ENCODE measurements at places on chromosomes 5 and 9.

DNA sequence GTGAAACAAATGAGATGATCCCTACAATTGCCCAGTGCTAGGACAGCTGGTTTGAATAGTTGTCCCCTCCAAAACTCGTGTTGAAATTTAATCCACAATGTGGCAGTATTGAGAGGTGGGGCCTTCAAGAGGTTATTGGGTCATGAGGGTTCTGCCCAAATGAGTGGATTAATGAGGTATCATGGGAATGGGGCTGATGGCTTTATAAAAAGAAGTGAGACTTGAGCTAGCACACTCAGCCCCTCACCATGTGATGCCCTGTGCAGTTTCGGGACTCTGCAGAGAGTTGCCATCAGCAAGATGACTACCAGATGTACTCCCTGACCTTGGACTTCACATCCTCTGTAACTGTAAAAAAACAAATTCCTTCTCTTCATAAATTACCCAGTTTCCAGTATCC is 33.1 kb downstream of the RANBP6 start:
- no peak for DNase-seq

- no peak for DNase-seq
These were observed 51.8 kb downstream of the MEGF9 start for GRCh38 chr9:120662513-120662912.

GRCh38 chr9:84173961-84174360 is 166.6 kb downstream of the SLC28A3 start:
- no peak for DNase-seq

DNA sequence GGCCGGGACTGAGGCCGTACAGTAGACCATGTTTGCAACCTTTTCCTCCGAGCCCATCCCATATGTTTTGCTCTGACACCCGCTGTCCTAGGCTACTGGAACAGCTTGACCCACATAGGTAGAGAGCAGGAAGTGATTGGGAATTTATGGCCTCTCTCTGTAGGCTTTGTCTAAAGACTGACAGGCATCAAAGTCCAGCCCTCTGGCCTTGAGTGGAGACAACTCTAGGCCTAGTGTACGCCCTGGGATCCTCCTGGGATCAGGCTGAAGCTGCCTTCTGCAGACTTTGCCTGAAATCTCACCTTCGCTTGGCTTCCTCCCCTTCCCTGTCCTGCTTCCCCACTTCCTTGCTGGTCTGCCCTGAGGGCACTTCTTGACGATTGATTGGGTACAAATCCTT is 13.6 kb upstream of the AKNA start:
- DNase-seq: no peak

GRCh38 chr9:110971234-110971633 is 67.0 kb downstream of the LPAR1 start:
- no peak for DNase-seq

GRCh38 chr5:115684513-115685037 is 58.7 kb upstream of the TMED7 start:
- no peak for DNase-seq

GRCh38 chr9:98790134-98790841 is 6.1 kb downstream of the ANKS6 start:
- no peak for DNase-seq

DNA sequence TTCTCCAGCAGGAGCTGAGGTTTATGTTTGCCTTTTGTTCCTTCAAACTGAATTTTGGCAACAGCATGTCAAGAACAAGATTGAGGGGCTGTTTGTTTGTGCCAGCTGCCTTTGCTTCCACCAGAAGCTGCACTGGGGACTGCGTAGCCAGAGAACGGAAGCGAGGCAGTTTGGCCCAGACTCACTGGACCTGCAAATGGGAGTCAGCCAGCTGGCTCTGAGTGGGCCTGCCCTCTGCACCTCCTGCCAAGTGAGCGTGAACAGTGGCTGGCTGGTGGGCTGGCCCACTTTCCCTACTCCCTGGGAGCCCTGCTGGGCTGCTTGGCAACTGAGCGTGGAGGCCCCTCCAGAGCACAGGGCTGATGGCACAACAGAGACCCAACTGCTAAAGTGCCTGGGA is 111.6 kb downstream of the GALNT10 start:
- no peak for DNase-seq

GRCh38 chr5:66894480-66895240 is 298.5 kb downstream of the MAST4 start:
- DNase-seq: no peak

DNA sequence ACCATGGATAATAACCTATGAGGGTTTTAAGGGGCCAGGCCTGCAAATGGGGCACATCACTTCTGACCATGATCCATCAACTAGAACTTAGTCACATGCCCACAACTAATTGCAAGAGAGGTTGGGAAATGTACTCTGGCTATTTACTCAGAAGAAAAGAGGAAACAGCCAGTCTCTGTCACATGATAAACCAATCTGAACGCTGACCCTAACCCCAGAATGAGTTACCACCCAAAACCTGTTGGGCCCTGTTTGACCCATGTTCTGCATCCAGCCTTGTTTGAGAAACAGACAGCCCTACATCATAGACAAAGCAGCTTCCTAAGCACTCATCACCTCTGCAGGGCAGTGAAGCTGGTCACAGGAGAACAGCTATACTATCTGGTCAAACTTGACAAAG is 5.8 kb downstream of the MACROH2A1 start:
- DNase-seq: no peak

DNA sequence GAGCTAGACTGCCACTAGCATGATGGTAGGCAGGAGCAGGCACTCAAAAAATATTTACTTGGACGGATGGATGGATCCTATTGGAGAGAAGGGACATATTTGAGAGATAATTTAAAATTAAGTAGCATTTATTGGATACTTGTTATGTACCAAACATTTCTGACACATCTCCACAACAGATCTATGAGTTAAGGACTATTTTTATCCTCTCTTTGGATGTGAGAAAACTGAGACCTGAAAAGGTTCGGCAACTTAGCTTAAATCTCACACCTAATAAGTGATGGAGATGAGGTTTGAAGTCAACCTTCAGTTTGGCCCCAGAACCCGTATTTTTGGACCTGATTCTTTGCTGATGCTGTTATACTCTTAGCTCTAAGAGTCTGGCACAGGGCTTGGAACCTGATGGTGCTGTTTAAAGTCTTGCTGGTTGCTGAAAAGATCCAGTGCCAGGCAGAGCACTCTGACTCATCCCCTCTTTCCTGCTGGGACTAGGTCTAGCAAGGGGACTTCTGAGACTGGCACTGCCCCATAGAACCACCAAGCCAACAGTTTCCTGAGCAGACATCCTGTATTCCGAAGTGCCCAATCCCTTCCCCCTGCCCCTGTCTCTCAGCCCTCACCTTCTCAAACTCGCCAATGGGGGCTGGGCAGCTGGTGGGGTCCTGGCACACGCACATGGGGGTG is 15.6 kb downstream of the SPARC start:
- DNase-seq: no peak

- DNase-seq: no peak
These were observed 129.4 kb downstream of the C9orf50 start for GRCh38 chr9:129491487-129491855.

DNA sequence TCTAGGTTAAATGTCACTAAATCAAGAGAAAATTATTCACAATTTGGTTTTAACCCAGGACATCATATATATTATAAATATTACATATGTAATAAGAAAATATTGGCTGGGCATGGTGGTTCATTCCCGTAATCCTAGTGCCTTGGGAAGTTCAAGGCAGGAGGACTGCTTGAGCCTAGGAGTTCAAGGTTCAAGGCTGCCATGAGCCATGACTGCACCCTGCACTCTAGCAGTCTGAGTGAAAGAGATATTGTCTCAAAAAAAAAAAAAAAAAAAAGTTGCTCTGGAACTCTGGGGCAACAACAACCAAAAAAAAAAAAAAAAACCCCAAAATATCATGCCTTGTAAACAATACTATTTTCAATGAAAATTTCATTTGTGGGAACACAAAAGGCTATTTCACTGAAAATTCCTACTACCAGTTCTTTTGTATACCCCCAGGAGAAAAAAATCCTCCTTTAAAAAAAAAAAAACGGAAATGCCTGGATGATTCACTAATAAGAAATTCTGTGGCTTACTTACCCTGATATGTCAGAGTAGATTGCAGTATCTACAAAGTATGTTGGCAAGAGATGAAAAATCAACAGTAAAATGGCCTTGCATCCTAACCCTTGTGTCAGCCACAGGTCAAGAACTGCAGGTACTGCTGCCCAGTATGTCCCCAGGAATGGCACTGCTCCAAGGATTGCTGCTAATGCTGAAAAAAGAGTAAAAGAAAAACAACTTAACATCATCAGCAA is 22.6 kb upstream of the CTNNAL1 start:
- no peak for DNase-seq

GRCh38 chr5:132461569-132462070 is 29.0 kb downstream of the IRF1 start:
- DNase-seq: no peak

- no peak for DNase-seq
These were observed 99.5 kb downstream of the PAX5 start for GRCh38 chr9:36934478-36935065.

DNA sequence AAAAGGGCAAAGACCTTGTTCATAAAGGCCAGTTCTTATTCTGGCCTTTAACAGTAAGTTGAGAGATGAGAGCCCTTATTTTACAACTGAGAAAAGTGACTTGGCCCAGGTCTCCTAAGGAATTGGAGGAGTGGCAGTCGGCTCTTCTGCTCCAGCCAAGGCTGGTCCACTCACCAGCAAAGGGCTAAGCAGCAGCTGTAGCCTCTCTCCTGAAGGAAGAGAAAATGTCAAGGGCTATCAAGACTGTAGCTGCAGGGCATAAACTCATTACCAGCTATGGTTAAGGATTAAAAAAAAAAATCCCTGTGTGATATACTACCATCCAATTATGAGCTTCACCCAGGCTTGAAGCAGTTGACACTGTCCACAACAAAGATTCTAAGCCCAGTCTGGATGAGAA is 138.6 kb upstream of the RAD23B start:
- no peak for DNase-seq

- DNase-seq: peak; percentile 74
These were observed 17.4 kb downstream of the HAUS6 start for GRCh38 chr9:19085295-19085694.

DNA sequence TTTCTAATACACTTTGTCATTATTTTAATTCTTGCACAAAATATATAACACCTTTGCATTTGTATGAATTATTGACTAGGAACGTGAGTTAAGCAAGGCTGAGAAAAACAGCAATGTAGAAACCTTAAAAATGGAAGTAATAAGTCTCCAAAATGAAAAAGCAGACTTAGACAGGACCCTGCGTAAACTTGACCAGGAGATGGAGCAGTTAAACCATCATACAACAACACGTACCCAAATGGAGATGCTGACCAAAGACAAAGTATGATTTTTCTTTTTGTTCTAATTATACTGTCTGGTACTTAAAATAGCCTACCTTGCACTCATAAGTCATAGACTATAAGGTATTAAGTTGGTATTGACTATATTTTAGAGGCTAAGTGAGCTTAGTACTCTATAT is 34.4 kb downstream of the RAD50 start:
- DNase-seq: peak; percentile 13

- no peak for DNase-seq
These were observed 114.7 kb downstream of the LPAR1 start for GRCh38 chr9:110923601-110924000.

DNA sequence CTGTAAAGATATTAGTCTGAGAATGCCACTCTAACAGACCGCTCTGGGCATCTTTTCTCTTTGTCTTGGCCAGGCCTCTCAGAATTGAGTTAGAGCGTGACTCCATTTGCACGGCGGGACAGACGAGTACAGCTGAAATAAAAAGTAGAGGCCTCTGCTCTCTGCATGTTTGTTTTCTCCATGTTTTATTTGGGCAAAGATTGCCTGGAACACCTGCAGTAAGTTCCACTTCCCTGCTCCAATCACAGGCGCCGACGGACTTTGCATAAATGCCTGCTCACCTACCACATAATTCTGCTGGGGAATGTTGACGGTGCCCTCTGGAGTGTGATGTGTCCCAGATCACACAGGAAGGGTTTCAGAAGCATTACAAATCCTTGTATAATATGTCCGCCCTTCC is 10.6 kb downstream of the SPOCK1 start:
- no peak for DNase-seq

DNA sequence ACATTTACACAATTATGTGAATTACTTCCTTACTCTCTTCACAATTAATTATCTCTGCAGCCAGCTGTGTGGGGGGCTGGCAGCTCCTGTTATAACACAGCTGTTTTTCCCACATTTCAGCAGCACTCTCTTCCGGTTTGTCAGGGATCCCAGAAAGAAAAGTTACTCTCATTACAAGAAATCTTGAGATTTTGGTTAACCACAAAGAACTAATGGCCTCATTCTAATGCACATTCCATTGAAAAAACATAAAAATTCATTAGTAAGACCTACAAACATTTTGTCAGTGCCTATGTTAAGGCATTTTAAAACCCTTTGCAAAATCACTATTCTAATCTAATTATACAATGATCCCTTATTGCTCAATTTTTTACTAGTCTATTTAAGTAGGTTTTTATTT is 64.1 kb downstream of the PDE4D start:
- DNase-seq: no peak

GRCh38 chr5:42500003-42500599 is 76.9 kb downstream of the GHR start:
- DNase-seq: no peak

DNA sequence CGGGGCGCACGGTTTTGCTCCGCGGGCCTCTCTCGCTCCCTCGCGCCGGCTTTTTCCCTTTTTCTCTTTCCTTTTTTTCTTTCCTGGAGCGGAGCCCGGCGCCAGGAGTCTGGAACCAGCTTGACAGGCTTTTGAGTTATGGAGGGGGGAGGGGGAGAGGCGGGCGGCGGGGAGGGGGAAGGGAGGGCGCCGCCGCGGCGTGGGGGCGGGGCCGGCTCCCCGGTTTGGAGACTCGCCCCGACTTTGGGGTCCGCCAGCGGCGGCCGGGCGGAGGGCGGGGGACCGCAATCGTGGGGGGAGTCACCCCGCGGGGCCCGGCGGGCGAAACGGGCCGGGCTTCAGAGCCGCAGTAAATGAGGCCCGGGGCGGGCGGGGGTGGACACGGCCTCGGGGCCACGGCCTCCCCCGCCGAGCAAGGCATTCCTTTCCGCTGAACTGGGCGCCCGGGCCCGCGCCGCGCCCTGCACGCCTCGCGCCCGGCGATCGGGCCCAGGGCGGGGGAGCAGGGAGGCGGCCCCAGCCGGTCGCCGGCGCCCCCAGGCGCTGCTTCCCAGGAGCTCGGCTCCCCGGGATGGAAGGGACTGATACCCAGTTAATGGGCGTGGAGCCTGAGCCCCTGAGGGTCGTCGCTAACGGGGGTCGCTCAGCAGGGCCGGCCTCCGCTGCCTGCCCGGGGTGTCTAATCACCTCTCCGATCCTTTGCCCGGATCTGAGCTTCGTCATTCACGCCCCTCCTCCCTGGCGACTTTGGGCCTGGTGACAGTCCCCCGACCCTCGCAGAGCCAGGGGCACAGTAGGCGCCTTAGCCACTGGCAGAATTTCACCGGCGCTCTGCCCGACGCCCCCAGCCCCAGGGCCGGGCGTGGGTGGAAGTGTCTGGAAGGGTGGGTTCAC is 138.1 kb downstream of the C9orf50 start:
- DNase-seq: peak; percentile 56

DNA sequence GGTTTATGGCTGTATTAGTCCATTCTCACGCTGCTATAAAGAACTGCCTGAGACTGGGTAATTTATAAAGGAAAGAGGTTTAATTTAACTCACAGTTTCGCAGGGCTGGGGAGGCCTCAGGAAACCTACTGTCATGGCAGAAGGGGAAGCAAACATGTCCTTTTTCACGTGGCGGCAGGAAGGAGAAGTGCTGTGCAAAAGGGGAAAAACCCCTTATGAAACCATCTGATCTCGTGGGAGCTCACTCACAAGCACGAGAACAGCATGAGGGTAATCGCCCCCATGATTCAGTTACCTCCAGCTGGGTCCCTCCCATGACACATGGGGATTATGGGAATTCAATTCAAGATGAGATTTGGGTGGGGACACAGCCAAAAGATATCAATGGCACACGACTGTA is 13.9 kb downstream of the LRRC70 start:
- DNase-seq: no peak

All from CD4-positive, alpha-beta T cell treated with Interleukin-17A for 1 hour (primary cell).